H1 (cell line): ENCODE measurements at places on chromosomes 4 and X. TPM values are rescaled to one million over a fixed set of nuclear protein-coding genes. Genes with fewer than 3 reads are reported as not detected.

- H3K4me3 ChIP-seq, result no peak overlapping the region
- H3K36me3 ChIP-seq, result peaks cover 2% of the 10 kb centered on the region; the same call in 1 of the 2 replicates
- no peaks in the 10 kb centered on the region for H3K4me1 ChIP-seq
- H3K27me3 ChIP-seq, result no peaks in the 10 kb centered on the region
- DNase-seq, result no peak
- H3K27ac ChIP-seq, result no peak overlapping the region
These were observed 87.1 kb downstream of the TMEM131L start for GRCh38 chr4:153553155-153553818.

- no peaks in the 10 kb centered on the region for H3K36me3 ChIP-seq
- DNase-seq, result no peak
- peaks cover 10% of the 10 kb centered on the region; the same call in 1 of the 2 replicates for H3K27me3 ChIP-seq
- no peak overlapping the region; the same call in 1 of the 2 replicates for H3K4me3 ChIP-seq
- no peak overlapping the region for H3K27ac ChIP-seq
These were observed 456 bp downstream of the PPARGC1A start for GRCh38 chr4:23889391-23889790.

DNA sequence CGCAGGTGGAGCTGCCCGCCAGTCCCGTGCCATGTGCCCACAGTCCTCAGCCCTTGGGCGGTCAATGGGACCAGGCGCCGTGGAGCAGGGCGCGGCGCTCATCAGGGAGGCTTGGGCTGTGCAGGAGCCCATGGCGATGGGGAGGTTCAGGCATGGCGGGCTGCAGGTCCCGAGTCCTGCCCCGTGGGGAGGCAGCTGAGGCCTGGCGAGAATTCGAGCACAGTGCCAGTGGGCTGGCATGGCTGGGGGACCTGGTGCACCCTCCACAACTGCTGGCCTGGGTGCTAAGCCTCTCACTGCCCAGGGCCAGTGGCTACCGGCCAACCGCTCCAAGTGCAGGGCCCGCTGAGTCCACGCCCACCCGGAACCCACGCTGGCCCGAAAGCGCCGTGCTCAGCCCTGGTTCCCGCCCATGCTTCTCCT lies 646.5 kb downstream of the GABRG1 start:
- no peak for DNase-seq
- H3K27ac ChIP-seq, result no peak overlapping the region
- H3K4me3 ChIP-seq, result no peak overlapping the region
- no peaks in the 10 kb centered on the region for H3K4me1 ChIP-seq
- no peaks in the 10 kb centered on the region for H3K27me3 ChIP-seq
- H3K36me3 ChIP-seq, result no peaks in the 10 kb centered on the region

GRCh38 chrX:122866532-122866931 lies 317.5 kb upstream of the GRIA3 start:
- H3K27ac ChIP-seq, result no peak overlapping the region
- H3K36me3 ChIP-seq, result no peaks in the 10 kb centered on the region
- H3K4me3 ChIP-seq, result no peak overlapping the region
- DNase-seq, result no peak

DNA sequence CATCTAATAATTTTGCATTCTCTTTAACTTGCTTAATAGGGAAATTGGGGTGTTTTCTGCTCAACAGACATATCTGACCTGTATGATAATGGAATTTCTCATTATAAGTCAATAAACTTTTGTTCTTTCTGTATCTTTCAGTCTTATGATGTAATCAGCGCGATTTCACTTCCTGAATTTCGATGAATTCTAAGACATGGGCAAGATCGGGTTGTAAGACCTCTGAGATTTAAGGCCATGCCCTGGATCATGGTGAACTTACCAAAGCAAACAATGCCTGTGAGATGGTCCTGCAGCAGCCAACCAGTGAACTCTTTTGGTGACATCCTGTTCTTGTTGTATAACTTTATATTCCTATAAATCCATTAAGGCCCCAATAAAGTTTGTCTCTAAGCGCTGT lies 88.1 kb downstream of the NBDY start:
- H3K27me3 ChIP-seq, result no peaks in the 10 kb centered on the region
- H3K36me3 ChIP-seq, result no peaks in the 10 kb centered on the region
- no peak overlapping the region for H3K27ac ChIP-seq
- no peak overlapping the region for H3K4me3 ChIP-seq
- DNase-seq, result no peak

DNA sequence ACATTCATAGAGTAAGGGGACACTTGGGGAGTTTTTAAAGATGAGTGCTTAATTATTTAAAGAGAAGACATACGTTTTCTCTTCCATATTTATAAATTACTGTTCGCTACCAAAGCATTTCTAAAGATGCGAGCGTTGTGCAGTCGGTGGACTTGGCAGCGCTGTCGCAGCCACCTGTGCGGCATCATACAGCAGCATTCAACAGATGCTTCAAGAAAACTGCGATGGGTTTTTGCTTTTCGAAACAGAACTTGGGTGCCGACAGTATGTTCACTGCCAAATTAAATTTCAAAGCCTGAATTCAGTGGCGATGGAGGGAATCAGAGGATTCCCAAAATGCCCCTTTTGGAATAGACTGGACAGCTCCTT lies 1.6 kb upstream of the HTR2C start:
- peak overlapping the region; percentile 19; the same call in 1 of the 2 replicates for H3K4me3 ChIP-seq
- H3K27me3 ChIP-seq, result peaks cover 46% of the 10 kb centered on the region
- no peaks in the 10 kb centered on the region; the same call in 1 of the 2 replicates for H3K4me1 ChIP-seq

- no peaks in the 10 kb centered on the region for H3K4me1 ChIP-seq
- H3K36me3 ChIP-seq, result no peaks in the 10 kb centered on the region
- no peaks in the 10 kb centered on the region for H3K27me3 ChIP-seq
- no peak overlapping the region for H3K27ac ChIP-seq
These were observed 298.1 kb upstream of the TRPC5 start for GRCh38 chrX:112380541-112381278.

DNA sequence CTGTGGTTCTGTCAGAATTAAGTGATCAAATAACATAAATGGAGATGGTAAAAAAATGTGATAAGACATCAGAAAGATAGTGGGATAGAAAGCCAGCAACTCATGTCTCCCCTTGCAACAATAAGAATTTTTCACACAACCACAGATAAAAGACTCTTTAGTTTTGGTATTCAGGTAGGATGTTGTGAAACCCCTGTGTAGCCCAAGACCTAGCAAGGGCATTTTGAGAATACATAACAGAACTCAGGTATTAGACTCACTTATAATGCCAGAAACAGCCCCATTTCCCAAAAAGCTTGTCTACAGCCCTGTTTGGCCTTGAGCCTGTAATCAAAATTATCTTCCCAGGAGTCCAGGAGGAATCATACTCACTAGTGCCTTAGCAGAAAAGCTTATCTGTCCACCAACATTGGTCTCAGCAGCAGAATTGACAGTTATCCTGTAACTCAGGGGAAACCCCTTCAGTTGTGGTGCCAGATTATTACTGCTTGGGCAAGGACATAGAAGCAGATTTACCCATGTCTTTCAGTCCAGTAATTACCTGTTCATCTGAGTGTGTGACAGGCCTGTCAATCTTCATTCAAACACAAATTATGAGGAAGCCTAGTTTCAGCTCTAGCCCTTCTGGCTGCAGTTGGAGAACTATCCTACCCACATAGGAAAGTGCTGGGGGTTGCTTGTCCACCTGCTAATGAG lies 41.0 kb upstream of the UGT2B17 start:
- no peaks in the 10 kb centered on the region for H3K27me3 ChIP-seq
- DNase-seq, result no peak
- no peaks in the 10 kb centered on the region for H3K4me1 ChIP-seq
- no peak overlapping the region for H3K4me3 ChIP-seq
- H3K27ac ChIP-seq, result no peak overlapping the region

DNA sequence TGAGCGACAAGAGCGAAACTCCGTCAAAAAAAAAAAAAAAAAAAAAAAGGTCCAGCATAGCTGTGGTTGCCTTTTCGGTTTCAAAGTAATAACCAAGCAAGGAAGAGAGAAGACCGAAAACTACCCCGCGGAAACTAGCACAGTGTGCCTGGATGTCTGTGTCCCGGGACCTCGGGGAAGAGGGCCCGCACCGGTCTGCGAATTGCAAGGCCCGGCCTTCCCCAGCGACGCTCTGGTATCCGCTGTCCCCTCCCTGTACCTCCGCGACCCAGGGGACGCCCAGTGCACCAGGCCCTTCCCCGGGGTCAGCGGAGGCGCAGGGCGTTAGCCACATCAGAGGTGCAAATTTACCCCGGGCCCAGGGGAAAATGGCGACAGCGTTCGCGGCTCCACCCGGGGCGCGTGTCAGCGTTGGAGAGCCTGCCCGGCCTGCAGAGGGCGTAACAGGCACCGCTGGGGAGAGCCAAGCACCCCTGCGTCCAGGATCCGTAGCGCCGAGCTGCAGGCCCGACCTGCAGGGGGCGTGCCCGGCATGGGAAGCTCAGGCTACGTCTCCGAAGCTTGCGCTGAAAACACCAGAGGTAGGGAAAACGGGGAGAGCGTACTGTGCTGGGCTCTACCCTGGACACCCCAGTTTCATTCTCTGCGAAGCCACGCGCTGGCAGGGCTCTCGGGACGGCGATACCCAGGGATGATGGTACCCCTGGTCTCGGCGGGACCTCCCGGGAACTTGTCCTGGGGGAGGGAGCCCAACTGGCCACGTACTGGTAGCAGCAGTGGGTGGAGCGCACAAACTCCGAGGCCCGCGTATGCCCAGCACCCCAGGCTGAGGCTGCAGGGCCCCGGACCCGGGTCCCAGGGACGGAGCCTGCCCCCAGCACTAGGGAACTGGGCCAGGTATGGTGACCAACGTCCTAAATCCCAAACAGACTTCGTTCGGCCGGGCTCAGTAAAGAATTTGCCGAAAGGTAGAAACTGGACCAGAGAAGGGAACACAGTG lies 16.2 kb downstream of the NKX6-1 start:
- DNase-seq, result no peak
- peaks cover 4% of the 10 kb centered on the region for H3K4me1 ChIP-seq
- H3K36me3 ChIP-seq, result no peaks in the 10 kb centered on the region
- peaks cover 75% of the 10 kb centered on the region for H3K27me3 ChIP-seq

Gene ASB12
- 1.7 and 2.1 TPM in 2 replicates for polyA plus RNA-seq

Gene HGFAC
- polyA plus RNA-seq, result 0.14 and 0.35 TPM in 2 replicates

Gene CCSER1
- polyA plus RNA-seq, result 0.11 and 0.26 TPM in 2 replicates
